ENCODE measurements at places on chromosomes 4 and X.

- no peak overlapping the region for H3K27ac ChIP-seq
- no peaks in the 10 kb centered on the region for H3K36me3 ChIP-seq
- H3K4me1 ChIP-seq: no peaks in the 10 kb centered on the region
- no peaks in the 10 kb centered on the region for H3K27me3 ChIP-seq
- H3K4me3 ChIP-seq: no peak overlapping the region
These were observed 703.5 kb downstream of the FAT4 start for GRCh38 chr4:126018274-126018673.

GRCh38 chr4:144531841-144532240 lies 114.1 kb upstream of the HHIP start:
- H3K4me1 ChIP-seq: no peaks in the 10 kb centered on the region
- no peaks in the 10 kb centered on the region for H3K36me3 ChIP-seq
- no peaks in the 10 kb centered on the region for H3K27me3 ChIP-seq
- H3K4me3 ChIP-seq: no peak overlapping the region
- DNase-seq: no peak

- no peak overlapping the region for H3K27ac ChIP-seq
- no peaks in the 10 kb centered on the region for H3K4me1 ChIP-seq
- no peaks in the 10 kb centered on the region for H3K36me3 ChIP-seq
- DNase-seq: no peak
These were observed 298.8 kb downstream of the GBA3 start for GRCh38 chr4:22991576-22991975.

DNA sequence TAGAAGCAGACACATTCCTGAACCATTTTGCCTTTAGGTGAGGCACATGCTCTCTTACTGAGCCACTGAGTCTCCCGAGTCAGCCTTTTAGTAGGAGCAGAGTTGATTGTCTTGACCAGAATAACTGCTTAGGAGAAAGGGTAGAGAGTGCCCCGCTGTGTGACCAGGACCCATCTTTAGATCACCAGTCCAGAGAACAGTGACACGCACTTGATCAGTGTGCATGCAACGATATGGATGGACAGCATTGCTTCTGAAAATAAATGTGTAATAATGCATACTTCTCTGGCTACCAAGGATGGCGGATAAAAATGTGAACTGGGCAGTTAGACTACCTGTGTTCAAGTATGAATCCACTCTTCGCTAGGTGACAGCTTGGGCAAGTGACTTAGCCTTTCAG lies 897.7 kb downstream of the TRIML1 start:
- H3K4me3 ChIP-seq: no peak overlapping the region
- no peaks in the 10 kb centered on the region for H3K4me1 ChIP-seq
- no peak overlapping the region for H3K27ac ChIP-seq

DNA sequence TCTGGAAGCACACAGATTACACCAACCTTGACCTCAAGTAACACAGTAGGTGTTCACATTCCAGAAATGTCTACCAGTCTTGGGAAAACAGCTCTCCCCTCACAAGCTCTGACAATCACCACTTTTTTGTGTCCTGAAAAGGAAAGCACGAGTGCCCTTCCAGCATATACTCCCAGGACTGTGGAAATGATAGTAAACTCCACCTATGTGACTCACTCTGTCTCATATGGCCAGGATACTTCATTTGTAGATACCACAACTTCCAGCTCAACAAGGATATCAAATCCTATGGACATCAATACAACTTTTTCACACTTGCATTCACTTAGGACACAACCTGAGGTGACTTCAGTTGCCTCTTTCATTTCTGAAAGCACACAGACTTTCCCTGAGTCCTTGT lies 46.9 kb downstream of the ADGRG4 start:
- DNase-seq: no peak
- no peak overlapping the region for H3K27ac ChIP-seq
- no peak overlapping the region for H3K4me3 ChIP-seq
- no peaks in the 10 kb centered on the region for H3K4me1 ChIP-seq
- H3K27me3 ChIP-seq: no peaks in the 10 kb centered on the region

DNA sequence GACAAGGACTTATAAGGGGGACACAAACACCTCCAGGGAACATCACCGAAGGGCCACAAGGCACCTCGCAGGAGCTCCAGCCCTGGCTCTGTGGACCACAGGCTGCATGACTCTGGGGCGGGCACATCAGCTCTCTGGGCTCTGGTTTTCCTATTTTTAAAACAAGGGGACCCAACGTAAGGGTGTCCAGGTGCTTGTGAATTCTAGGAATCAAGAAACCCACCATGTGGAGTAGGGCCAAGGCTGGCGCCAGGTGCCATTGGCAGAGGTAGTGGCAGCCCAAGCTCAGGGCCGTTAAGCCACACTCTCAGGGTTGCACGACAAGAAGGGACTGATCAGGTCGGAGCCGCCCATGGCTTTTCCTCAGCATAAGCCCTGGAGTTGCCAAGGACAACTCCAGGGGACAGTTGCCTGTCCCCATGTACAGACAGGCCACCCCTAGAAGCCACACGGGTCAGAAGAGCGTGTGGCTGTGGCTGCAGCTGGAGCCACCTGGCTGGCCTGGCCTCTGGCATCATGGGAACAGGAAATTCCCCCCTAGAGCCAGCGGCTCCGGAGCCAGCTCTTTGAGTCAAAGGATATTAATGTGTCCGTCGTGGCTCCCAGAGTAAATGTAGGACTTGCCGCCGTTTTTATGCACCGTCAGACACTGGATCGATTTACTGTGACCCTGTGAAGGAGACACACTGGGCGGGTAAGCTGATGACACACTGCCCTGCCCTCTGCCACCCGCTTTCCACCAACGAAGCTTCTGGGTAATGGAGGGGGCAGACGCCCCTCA lies 32.5 kb downstream of the WDR1 start:
- no peaks in the 10 kb centered on the region for H3K4me1 ChIP-seq
- H3K4me3 ChIP-seq: no peak overlapping the region
- no peaks in the 10 kb centered on the region for H3K27me3 ChIP-seq
- no peak for DNase-seq
- H3K27ac ChIP-seq: no peak overlapping the region

- no peaks in the 10 kb centered on the region for H3K4me1 ChIP-seq
- no peak overlapping the region for H3K4me3 ChIP-seq
These were observed 1806.8 kb upstream of the TENM3 start for GRCh38 chr4:180436361-180436760.

- H3K4me1 ChIP-seq: no peaks in the 10 kb centered on the region
- no peak overlapping the region for H3K27ac ChIP-seq
- no peaks in the 10 kb centered on the region for H3K36me3 ChIP-seq
- no peaks in the 10 kb centered on the region for H3K27me3 ChIP-seq
These were observed 87.0 kb upstream of the RPL34 start for GRCh38 chr4:108533245-108533844.

- H3K27me3 ChIP-seq: no peaks in the 10 kb centered on the region
- no peak overlapping the region for H3K27ac ChIP-seq
- H3K4me3 ChIP-seq: no peak overlapping the region
- no peaks in the 10 kb centered on the region for H3K4me1 ChIP-seq
- no peak for DNase-seq
- no peaks in the 10 kb centered on the region for H3K36me3 ChIP-seq
These were observed 304.1 kb upstream of the HAND2 start for GRCh38 chr4:173834151-173834550.

DNA sequence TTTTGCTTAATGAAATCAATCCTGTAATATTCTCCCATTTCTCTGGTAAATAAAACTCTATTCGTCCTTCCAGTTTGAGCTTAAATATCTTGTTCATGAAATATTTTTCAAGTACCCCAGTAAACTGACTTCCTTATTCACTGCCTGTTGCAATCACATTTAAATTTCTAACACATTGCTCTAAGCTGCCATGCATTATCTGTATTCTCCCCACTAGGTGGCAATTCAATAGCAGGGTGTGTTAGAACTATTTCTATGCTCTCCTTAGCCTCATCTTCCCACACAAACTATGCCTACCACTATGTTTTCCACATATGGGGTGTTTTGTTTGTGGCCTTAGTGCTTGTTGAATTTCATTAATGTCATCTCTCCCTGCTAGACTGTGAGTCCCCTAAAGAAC lies 377.1 kb upstream of the HS3ST1 start:
- no peak for DNase-seq
- no peaks in the 10 kb centered on the region for H3K36me3 ChIP-seq
- no peaks in the 10 kb centered on the region for H3K27me3 ChIP-seq
- no peak overlapping the region for H3K4me3 ChIP-seq
- H3K4me1 ChIP-seq: no peaks in the 10 kb centered on the region

- no peaks in the 10 kb centered on the region for H3K27me3 ChIP-seq
- H3K4me3 ChIP-seq: no peak overlapping the region
These were observed 5.9 kb upstream of the PLA2G12A start for GRCh38 chr4:109735566-109736365.

- H3K27me3 ChIP-seq: no peaks in the 10 kb centered on the region
- no peak for DNase-seq
- no peak overlapping the region for H3K27ac ChIP-seq
These were observed 26.9 kb downstream of the RAB40AL start for GRCh38 chrX:102963955-102964354.

DNA sequence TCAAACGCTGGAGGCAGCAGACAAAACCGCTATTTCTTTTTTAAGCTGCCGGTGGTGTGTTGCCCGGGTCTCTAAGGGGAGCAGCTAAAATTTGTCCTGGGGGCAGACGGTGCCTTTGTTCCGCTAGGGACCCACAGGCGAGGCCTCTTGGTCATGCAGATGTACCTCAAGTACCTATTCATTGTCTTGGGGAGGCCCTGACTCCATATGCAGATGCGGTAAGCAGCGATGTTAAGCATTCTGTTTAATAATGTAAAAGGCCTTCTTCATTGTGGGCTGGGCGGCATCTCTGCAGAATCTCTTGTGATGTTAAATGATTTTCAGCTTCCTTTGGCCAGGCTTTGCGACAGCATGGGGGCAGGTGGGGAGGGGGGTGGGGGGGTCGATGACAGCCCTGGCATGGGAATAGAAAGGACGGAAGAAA lies 98.9 kb upstream of the PJA1 start:
- H3K36me3 ChIP-seq: no peaks in the 10 kb centered on the region
- no peak overlapping the region for H3K4me3 ChIP-seq
- no peaks in the 10 kb centered on the region for H3K27me3 ChIP-seq
- DNase-seq: no peak

- H3K36me3 ChIP-seq: no peaks in the 10 kb centered on the region
- no peak overlapping the region for H3K4me3 ChIP-seq
- DNase-seq: no peak
These were observed 73.8 kb downstream of the KDM6A start for GRCh38 chrX:44946771-44947170.

DNA sequence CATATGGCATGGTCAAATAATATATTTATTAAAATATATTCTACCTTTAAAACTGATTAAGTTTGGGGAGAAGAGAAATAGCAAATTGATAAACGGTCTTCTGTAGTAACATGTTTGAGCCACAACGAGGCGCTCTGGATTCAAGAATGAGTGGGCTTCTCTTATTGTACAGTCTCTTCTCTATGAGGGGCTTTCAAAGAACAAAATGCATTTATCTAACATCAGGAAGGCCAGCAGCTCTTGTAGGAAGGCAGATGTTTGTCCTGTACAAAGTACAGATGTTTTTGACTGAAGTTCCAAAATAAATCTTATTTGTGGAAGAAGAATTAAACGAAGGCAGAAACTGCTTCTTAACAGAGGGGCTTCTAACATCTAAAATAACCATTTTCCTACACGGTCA lies 153.6 kb downstream of the RASL11B start:
- H3K27ac ChIP-seq: no peak overlapping the region
- H3K4me1 ChIP-seq: peaks cover 52% of the 10 kb centered on the region
- H3K27me3 ChIP-seq: no peaks in the 10 kb centered on the region
- H3K4me3 ChIP-seq: no peak overlapping the region
- H3K36me3 ChIP-seq: no peaks in the 10 kb centered on the region

DNA sequence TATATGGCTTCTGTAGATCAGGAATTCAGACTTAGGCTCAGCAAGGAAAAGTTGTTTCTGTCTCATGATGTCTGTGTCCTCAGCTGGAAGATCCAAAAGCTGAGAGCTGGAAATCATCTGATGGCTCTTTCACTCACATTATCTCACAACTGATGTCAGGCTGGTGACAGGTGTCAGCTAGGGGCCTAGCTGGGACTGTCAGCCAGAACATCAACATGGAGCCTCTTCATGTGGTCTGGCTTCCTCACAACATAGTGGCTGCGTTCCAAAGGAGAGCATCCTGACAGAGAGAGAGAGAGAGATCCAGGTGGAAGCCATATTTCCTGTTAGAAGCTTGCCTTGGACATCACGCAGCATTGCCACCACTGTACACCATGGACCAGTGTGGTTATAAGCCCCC lies 10.6 kb upstream of the INTS6L start:
- no peaks in the 10 kb centered on the region for H3K36me3 ChIP-seq
- H3K4me1 ChIP-seq: no peaks in the 10 kb centered on the region
- DNase-seq: no peak
- H3K27ac ChIP-seq: no peak overlapping the region
- H3K4me3 ChIP-seq: no peak overlapping the region

DNA sequence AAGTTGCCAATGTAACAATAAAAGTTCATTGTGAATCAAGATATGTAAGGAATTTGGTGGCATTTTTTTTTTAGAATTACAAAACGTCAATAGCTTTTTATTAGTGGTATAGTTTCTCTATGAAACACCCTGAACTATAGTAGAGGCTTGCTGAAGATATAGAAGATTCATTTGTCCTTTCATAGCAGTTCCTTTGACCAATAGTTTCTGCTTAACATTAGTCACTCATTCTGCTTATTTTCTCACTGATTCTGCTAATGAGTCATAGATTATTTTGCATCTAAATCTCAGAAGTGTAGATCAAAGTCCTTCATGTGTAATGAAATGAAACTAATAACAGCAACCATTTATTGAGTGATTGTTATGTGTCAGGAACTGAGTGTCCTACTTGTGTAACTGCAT lies 205.0 kb upstream of the TET2 start:
- H3K27me3 ChIP-seq: no peaks in the 10 kb centered on the region
- H3K27ac ChIP-seq: no peak overlapping the region
- no peaks in the 10 kb centered on the region for H3K4me1 ChIP-seq
- H3K4me3 ChIP-seq: no peak overlapping the region
- no peaks in the 10 kb centered on the region for H3K36me3 ChIP-seq

DNA sequence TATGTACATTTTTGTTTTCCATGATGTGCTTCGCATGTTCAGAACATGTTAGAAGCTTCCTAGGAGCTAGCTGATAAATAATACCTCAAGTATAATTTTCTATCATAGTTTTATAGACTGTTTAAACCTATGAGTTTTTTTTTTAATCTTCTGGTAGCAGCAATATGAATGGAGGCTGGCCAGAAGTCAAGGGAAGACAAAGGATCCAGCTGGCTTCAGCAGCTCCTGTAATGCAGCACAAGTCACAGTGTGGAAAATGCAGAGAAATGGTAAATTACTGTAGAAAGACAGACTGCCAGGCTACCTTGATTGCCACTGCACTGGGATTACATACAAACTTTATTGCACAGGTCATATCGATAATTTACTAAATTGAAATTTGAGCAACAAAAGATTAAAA lies 537.9 kb downstream of the IQCM start:
- H3K27ac ChIP-seq: no peak overlapping the region
- no peaks in the 10 kb centered on the region for H3K36me3 ChIP-seq
- H3K4me1 ChIP-seq: no peaks in the 10 kb centered on the region
- no peaks in the 10 kb centered on the region for H3K27me3 ChIP-seq
- H3K4me3 ChIP-seq: no peak overlapping the region

GRCh38 chrX:2283111-2283859 lies 217.5 kb downstream of the DHRSX start:
- DNase-seq: no peak
- no peak overlapping the region for H3K27ac ChIP-seq
- no peaks in the 10 kb centered on the region for H3K4me1 ChIP-seq
- no peaks in the 10 kb centered on the region for H3K27me3 ChIP-seq
- H3K4me3 ChIP-seq: no peak overlapping the region
